ENCODE measurements at places on chromosomes 5 and 9. TPM values are rescaled to one million over a fixed set of nuclear protein-coding genes. Genes with fewer than 3 reads are reported as not detected.

The SLC46A2 gene
- not detected for total RNA-seq

The CNTNAP3 gene
- 25.0 TPM for total RNA-seq

The INSL4 gene
- total RNA-seq = not detected

The FAM78A gene
- total RNA-seq = not detected

The PCAT7 gene
- total RNA-seq = 1.4 TPM

The FOXD1 gene
- total RNA-seq = 17.0 TPM

The BARHL1 gene
- not detected for total RNA-seq

The FAM221B gene
- total RNA-seq = not detected

The SERF1A gene
- total RNA-seq = 9.0 TPM

The SPATA31A3 gene
- not detected for total RNA-seq

DNA sequence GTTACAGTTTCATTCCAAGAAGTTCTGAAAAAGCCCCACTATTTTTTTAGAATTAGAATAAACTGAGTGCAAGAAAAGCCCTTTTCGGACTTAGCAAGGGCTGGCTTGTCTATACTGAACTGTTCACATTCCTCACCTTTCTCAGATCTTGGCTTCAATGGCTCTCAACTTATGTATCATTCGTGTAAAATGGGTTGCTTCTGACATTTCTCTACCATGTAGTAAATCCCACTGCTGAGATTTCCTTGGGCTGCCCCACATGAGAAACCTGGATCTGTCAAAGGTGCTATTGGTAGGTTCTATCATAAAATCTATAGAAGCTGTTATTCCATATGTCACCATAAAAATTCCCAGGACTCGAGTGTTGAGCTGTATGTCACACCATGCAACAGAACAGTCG lies 454.3 kb downstream of the CTNND2 start:
- DNase-seq = no peak

DNA sequence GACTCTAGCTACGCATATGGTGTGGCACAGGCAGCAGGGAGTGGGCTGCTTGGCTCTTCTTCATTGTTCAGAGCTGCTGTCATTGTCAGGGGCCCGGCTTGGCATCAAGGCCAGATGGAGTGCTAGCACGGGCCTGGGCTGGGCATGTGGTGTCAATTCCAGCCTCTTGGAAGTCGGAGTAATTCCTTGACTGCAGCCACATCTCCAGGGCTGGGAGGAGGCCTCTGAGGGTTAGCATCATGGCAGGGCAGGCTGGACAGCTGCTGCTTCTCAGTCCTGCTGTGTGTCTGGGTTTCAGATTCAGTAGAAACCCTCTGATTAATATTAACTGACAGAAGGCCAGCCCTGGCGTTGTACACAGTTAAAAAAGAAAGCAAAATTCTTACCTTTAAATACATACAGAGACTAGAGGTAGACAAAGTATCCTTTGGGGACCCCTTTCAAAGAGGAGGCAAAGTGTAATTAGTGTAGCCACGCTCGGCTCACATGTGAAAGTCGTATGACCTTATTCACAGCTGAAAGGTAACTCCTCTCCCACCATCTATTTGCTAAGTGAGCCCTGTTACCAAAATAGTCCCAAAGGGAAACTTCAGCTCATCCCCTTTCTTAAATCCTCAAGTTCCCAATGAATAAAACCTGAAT lies 126.4 kb downstream of the DOCK2 start:
- DNase-seq = no peak

DNA sequence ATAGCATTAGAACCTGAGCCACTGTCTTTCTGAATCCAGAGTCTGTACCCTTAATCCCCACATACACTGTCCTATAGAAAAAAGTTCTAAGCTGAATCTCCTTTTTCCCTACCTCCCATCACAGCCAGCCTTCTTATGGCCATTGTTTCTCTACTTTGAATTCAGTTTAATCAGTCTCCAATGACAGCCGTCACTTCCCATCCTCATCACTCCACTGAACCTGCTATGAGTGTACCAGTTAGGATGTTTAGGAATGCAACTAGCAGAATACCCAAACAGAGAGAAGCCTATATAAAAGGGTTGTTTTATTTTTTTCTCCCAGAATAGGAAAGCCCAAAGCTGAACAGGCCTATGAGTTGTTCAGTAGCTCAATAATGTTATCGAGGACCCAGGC lies 220.4 kb upstream of the NREP start:
- no peak for DNase-seq

GRCh38 chr5:50807661-50808060 lies 141.2 kb downstream of the PARP8 start:
- DNase-seq = no peak

GRCh38 chr5:88377240-88377639 lies 108.6 kb upstream of the TMEM161B start:
- DNase-seq = no peak

DNA sequence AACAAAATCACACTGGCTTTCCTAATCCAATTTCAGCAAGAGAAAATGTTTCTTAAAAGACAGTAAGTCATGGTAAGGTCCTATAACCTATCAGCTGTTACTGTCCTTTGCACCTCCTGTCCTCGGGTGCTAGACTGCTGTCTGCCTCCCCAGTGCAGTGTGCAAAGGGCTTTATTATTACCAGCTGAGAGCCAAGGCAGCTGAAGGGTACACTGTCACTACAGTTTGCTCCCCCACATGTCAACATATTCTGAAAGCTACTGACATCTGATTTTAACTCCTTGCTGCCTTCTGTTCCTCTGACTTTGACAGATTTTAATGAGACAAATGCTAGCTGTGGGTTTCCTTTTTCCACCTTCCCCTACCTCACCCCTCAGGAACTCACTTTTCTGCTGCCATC lies 389.4 kb upstream of the SLC24A2 start:
- no peak for DNase-seq

GRCh38 chr9:137485343-137486140 lies 26.4 kb upstream of the NSMF start:
- DNase-seq = no peak

DNA sequence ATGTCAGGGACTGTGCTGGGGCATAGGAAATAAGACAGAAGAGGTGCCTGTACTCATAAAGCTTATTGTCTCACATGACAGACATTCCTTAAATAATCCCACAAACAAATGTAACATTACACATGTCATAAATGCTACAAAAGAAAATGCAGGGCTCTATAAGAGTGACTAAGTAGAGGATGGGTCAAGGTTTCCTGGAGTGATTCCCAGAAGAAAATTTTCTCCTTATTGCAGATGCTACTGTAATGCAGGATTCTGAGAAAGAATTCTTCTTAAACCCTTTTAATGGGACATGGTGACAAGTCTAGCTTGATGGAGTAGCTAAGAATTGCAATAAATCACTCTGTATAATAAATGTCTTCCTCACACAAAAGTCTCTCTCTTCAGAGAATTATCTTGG lies 55.7 kb downstream of the SH3TC2 start:
- DNase-seq = no peak

GRCh38 chr5:107719034-107719606 lies 48.4 kb upstream of the EFNA5 start:
- no peak for DNase-seq

- DNase-seq = peak; percentile 92
Observed at GRCh38 chr5:136058039-136058971, 29.5 kb downstream of the TGFBI start.

DNA sequence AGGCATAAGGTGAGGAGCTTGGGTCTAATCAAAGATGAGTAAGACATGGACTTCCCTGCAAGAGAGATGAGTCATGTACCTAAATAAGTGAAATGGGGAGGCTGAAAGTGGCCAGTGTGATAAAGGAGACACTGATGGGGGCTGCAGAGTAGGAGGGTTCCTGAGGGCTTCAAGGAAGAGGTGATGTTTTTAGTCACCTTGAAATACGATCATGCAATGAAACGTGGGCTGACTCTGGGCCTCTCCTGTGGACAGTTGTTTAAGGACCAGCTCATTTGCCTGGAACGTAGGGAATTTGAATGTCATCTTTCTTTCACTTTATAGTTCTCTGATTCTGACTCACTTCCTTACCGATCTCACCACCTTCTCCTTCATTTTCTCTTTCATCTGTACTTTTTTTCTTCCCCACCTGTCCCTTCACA lies 49.6 kb upstream of the CPLX2 start:
- DNase-seq = no peak

GRCh38 chr5:115795700-115796099 lies 20.8 kb downstream of the CDO1 start:
- DNase-seq = no peak

DNA sequence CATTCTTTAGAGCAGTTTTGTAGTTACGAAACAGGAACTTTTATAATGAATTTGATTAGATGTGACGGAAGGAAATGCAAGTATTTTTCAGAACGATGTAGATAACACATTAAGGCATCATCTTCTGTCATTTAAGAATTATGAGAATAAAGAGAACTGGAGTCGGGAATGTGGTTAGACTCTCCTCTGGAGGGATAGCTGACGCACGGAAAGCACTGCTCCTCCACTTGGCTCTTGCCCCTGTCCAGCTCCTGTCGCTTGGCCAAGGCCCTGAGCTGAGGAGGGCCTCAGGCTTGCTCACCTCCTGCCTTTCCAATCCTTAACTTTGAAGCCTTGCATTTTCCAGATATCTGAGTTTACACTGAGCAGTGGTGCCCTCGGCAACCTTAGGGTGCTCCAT lies 60.5 kb downstream of the MAP1B start:
- DNase-seq = no peak

DNA sequence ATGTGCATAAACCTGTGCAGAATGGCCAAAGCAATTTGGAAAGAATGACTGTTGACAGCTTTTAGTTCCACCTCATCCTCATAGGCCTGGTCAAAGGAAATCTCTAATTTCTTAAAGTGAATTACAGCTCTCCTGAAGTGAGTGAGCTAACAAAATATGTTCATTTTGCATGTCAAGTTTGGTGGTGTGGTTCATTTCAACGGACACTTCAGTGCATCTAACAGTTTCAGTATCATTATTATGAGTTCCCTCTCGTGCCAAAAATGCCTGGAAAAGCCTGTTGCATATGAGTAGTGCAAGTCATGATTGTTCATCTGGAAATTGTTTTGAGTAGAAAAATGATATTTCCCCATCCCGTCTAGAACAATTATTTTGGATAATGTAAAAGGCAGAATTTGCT lies 53.2 kb upstream of the HMHB1 start:
- DNase-seq = no peak

- peak; percentile 44 for DNase-seq
Observed at GRCh38 chr5:61055434-61056006, 106.7 kb downstream of the SMIM15 start.

DNA sequence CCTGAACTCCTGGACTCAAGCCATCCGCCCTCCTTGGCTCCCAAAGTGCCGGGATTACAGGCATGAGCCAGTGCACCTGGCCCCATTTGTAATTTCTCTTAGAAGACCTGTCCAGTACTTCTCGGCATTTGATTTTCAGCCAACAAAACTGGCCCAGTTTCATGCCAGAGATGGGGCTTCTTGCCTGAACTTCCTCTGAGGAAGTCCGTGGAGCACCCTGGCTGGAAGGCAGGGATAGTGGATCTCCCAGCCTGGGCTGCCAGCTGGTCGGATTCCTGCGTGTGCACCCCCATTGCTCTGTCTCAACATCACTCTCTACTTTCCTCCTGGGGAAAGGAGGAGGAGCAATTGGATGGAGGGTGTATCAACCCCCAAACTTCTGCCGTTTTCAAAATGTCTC lies 39.0 kb downstream of the FAM78A start:
- no peak for DNase-seq

DNA sequence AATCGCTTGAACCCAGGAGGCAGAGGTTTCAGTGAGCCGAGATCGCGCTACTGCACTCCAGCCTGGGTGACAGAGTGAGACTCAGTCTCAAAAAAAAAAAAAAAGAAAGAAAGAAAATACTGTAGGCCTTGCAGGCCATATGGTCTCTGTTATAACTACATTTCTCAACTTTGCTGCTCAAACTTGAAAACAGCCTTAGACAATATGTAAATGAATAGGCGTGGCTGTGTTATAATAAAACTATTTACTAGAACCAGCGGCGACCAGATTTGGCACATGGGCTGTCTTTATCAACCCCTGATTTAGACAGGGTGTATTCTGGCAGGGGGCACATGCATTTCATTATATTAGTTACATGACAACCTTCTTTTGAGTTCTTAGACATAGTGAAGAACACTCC lies 130.0 kb downstream of the C9orf152 start:
- no peak for DNase-seq

- no peak for DNase-seq
Observed at GRCh38 chr5:120016717-120017382, 387.5 kb downstream of the FAM170A start.

- DNase-seq = no peak
Observed at GRCh38 chr5:137837491-137838394, 29.9 kb upstream of the MYOT start.

DNA sequence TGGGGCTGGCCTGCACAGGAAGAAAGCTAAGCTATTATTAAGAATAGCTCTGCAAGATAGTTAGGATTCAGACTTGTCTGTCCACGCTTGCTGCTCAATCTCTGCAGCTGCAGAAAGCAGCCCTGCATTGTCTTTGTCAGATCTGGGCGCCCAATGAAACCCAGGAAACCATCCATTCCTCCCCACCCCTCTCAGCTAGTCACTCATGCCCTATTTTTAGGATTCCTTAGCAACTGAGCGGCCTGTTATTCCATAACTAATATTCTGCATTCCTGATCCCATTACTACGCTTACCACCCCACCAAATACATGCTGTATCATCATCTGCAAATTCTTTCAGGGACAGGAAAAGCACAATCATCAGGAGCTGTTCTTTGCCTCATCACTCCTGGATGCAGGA lies 52.9 kb upstream of the APC start:
- DNase-seq = no peak
